Muscle of leg (tissue), 16 donors: ENCODE measurements at places on chromosomes 12 and 14. TPM values are rescaled to one million over a fixed set of nuclear protein-coding genes. Genes with fewer than 3 reads are reported as not detected.

DNA sequence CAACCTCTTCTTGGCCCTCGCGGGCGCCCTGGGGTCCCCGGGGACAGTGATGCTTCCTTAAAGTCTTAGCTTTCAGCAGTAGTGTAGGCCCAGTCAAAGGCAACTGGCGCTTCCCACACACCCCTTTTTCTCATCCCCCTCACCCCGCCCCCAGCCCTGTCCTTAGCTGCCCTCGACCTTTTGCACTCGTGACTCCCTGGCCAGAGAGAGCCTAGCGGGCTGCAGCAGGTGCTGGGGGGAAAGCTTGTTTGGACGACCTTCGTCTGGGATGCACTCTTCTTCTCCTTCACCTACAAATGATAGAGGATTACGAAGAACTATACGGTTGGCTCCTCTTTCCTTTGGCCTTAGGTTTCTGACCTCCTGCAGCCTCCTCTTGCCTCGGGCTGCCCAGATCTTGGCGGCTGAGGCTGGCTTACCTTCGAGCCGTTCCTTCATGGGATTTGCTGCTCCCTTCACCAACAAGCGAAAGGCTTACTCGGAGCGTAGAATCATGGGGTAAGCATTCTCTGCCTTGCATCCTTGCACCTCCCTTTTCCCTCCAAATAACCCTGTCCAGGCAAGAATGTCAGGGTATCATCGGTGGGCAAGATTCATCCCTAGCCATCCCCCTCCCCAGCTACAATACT is 815 bp downstream of the COQ10A start:
- no peak for DNase-seq

DNA sequence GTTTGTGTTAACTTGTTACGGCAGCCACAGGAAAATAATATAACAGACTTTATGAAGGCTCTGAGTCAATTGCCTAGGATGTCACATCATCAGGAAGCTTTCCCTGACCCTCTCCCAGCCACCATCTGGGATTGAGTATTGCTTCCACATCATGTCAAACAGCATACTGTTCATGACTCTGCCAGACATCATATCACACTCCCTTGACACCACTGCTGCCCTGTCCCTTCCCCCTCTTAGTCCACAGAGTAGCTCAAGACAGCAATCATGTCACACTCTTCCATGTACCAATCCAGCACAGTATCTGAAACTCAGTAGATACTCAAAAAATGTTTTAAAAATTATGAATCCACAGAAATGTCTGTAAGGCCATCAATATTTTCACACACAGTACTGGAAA is 168.0 kb downstream of the PIK3C2G start:
- DNase-seq, result no peak

DNA sequence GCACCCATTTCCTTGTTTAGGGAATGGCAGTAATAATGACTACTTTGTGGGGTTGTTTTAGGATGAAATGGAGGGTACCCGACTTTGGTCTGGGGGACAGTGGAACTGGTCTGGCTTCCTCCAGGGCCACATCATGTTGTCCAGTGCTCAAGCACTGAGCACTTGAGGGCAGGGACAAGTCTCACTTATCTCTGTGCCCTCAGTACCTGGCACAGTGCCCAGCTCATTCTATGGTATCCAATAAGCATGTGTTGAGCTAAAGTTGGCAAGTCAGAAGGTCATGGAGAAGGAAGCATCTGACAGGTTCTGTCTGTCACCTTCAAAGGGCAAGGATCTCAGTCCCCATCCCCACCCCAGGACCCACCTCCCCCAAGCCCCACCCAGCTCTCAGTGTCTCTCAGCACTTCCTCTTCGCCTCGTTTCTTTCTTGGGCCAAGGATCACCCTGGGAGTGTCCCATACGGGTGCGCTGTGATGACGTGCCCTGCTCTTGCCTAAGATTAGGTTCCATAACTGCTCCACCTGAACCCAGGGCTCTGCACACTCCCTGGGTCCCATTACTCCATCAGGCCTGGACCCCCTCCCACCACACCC is 24.3 kb upstream of the TMEM106C start:
- DNase-seq, result peak; percentile 43

Gene CNTN1
- 33.0 TPM for total RNA-seq
